ENCODE measurements at places on chromosomes 3 and 15.

DNA sequence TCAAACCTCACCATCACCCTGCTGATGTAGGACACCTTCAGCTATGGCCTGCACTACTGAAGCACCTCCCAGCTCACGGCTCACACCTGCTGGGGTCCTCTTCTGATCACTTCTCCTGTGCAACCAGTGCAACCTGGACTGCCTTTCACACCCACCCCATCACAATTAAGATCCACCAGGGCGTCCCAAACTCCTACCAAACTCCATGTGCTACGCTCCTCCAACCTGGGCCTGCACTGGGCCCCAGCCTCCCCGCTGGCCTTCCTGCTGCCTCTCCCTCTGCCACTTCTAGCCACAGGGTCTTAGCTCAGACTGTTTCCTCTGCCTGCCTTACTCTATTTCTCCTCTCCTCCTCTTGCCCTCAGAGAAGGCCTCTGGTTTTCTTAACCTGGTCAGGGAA is 12.8 kb downstream of the MESD start:
- no peak for DNase-seq

GRCh38 chr3:127847236-127847720 is 25.0 kb upstream of the MGLL start:
- DNase-seq = no peak

DNA sequence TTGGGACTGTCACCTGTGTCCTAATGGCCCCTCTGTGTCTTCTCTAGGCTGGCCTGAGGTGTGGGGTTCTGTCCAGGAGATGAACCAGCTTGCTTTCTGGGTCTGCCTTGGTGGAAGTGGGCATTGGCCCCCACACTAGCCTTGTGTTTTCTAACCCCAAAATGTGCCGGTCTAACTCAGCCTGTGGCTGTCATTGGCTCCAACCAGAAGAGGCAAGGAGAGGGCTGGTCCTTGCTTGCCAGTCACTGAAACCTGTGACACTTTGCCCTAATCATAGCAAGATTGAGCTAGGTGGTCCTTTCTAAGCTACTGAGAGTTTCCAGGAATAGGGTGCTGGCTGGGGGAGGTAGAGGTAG is 2.2 kb downstream of the C15orf39 start:
- no peak for DNase-seq

- DNase-seq = no peak
Measured at GRCh38 chr3:37712421-37712820, 149.3 kb upstream of the CTDSPL start.

DNA sequence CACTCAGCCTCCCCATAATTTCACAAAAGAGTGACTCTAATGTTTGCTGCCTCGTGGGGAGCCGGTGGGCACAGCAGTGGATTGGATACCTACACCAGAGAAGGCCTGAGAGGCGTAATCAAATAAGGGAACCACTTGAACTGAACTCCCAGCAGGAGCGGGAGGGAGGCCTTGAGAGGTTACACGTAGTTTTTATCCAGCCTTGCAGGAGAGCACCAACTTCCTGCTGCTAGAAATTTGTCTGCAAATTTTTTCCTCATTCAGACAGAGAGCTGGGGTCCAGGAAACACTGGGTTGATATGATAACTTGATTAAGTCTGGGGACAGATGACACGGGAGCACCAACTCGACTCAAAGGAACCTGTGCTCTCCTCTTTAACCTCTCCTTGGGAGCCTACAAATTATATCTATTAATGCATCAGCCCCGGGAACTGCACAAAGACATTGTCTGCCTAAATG is 69.8 kb downstream of the HES1 start:
- DNase-seq = no peak

- DNase-seq = no peak
Measured at GRCh38 chr3:147616998-147617619, 207.9 kb downstream of the ZIC1 start.

DNA sequence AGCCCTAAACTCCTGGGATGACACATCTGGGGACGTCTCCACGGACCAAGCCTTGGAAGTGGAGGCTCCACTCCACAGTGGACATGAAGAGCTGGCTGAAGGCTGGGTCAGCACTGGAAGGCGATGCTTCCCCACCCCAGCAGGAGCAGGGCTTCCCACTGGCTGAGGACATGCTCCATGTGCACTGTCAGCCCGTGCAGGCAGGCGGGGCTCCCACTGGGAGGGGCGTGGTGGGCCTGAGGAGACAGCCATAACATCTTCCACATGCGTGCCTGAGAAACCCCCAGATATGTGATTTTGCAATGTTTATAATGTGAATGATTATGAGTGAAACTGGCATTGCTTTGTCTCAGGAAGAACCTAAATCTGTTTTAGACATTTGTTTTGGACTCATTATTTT is 231.3 kb downstream of the KLF13 start:
- DNase-seq = no peak

GRCh38 chr3:127748754-127749327 is 73.5 kb downstream of the MGLL start:
- DNase-seq = no peak

DNA sequence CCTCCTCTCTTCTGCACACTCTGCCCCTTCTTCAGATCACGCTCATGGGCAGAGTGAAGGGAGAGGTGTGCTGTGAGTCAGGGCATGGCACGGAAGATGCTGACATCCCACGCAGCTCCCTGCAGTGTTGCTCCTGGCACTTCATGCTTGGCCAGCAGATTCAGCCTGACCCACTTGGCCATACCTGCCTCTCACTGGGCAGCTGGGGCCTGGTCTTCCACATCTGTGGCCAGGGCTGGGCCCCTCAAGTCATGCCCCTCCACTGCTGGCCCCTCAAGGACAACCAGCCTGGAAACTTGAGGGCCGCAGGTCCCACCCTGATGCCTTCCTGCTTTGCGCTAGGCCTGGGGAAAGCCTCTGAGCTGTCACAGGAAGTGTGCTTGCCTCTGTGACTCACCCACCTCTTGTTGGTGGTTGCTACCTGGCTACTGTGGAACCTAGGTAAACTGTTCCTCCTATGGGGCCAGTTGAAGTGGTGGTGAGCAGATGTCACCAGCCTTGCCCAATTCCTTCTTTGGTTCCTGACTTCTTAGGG is 48.7 kb downstream of the BSN start:
- DNase-seq = no peak

DNA sequence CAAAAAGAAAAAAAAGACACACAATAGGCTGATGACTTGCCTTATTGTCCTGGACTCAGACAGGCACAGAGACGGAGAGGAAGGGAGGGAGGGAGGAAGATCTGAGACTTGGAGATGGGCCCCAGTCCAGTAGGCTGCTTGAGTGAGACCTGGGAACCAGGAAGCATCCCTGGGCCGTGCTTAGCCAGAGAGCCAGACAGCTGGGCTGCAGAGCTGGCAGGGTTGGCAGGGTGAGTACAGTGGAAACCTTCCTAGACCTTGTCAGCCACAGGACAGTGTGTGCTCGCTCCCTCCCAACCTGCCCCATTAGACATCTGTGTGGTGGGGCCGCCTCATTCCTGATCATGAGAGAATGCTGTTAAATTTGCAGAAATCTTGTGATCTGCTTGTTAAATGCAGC is 107.9 kb upstream of the ALDH1A3 start:
- no peak for DNase-seq

DNA sequence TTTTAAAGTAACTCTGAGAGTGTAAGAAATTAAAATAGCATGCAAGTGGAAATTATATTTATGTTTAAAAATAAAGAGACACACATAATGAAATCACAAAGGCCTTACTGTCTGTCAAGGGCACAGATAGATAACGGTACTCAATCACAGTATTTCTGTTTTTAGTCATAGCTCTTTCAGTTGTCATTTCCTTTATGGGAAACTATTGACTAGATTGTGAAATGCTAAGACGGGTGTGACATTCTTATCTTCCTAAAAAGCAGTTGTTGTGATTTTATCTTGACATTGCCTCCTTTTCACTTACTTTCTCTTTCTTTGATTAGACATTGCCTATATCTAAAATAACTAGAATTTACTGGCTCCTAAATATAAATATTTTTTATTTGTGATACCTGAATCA is 100.1 kb upstream of the PLSCR5 start:
- no peak for DNase-seq

- DNase-seq = no peak
Measured at GRCh38 chr15:61425934-61426333, 196.8 kb upstream of the RORA start.

DNA sequence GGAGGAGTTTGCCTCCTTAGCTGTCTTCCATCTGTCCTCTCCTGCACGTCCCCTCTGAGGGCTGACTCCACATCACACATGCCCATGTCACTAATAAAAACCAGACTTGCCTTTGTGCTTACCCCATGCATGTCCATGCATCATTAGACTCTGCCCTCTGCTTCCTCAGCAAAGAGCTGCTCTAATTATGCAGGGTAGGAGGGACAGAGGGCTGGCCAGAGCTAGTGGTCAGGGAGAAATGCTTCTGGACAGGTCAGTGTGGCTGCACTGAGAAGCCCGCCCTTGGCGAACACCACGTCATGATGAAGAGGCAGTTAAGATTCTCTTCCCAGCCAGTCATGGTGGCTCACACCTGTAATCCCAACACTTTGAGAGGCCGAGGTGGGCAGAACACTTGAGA is 8.9 kb downstream of the CA12 start:
- DNase-seq = no peak

- DNase-seq = no peak
Measured at GRCh38 chr15:65529762-65530317, 423 bp upstream of the HACD3 start.

DNA sequence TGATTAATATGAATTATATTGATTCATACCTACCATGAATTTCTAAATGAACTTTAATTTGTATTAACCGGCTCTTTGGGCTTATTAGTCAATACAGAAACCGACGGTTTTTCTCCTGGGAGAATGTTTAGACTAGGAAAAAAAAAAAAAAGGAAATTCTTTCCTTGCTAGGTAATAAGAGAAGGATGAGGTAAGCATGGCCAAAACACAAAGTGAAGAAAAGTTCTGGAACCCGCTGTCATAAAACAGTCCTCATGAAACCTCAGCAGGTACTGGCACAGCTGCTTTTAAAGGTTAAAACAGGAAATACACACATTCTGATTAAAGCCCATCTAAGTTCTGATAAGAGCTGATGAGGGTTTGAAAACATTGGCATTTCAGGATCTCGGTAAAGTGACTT is 30.8 kb upstream of the PSTPIP1 start:
- no peak for DNase-seq

- no peak for DNase-seq
Measured at GRCh38 chr3:15295506-15295905, 36.9 kb downstream of the SH3BP5 start.

GRCh38 chr15:73573572-73573971 is 59.6 kb downstream of the NPTN start:
- no peak for DNase-seq
